Dermis lymphatic vessel endothelial cell (primary cell): ENCODE measurements at places on chromosomes 3 and 15. TPM values are rescaled to one million over a fixed set of nuclear protein-coding genes. Genes with fewer than 3 reads are reported as not detected.

CCR3 gene
- total RNA-seq, result not detected in 2 replicates

FAM174B gene
- 62.0 and 116 TPM in 2 replicates for total RNA-seq

NRG4 gene
- not detected in 2 replicates for total RNA-seq

SUCLG2 gene
- total RNA-seq, result 29.4 and 37.4 TPM in 2 replicates

ALPK3 gene
- 24.5 and 29.4 TPM in 2 replicates for total RNA-seq

HTR3C gene
- under 0.01 and 0.09 TPM in 2 replicates for total RNA-seq

ATP13A3 gene
- total RNA-seq, result 132 and 151 TPM in 2 replicates

RHCG gene
- not detected in 2 replicates for total RNA-seq

BUB1B gene
- total RNA-seq, result 4.6 and 5.1 TPM in 2 replicates

ERC2 gene
- 0.33 and 1.7 TPM in 2 replicates for total RNA-seq

CLCN2 gene
- total RNA-seq, result 1.8 and 2.6 TPM in 2 replicates

CHST14 gene
- total RNA-seq, result 5.1 and 6.3 TPM in 2 replicates

ZMYND10 gene
- total RNA-seq, result under 0.01 and 0.11 TPM in 2 replicates

P2RY13 gene
- total RNA-seq, result not detected in 2 replicates

RAD51 gene
- 2.7 and 2.8 TPM in 2 replicates for total RNA-seq

NR2F2 gene
- total RNA-seq, result 18.1 and 35.1 TPM in 2 replicates

SKIC8 gene
- 79.1 and 96.0 TPM in 2 replicates for total RNA-seq

SEMA3F gene
- 13.5 and 14.2 TPM in 2 replicates for total RNA-seq

ZNF80 gene
- not detected in 2 replicates for total RNA-seq

TTLL13 gene
- total RNA-seq, result not detected in 2 replicates

ACTL6A gene
- total RNA-seq, result 39.9 and 51.8 TPM in 2 replicates

DOCK3 gene
- under 0.01 TPM in 2 replicates for total RNA-seq

CHRM5 gene
- 0.17 and 0.22 TPM in 2 replicates for total RNA-seq

KBTBD8 gene
- total RNA-seq, result 1.9 and 2.1 TPM in 2 replicates

TEX55 gene
- total RNA-seq, result not detected in 2 replicates

PP2D1 gene
- not detected in 2 replicates for total RNA-seq

DLEC1 gene
- total RNA-seq, result not detected in 2 replicates

CYP11A1 gene
- not detected in 2 replicates for total RNA-seq
